ENCODE measurements at places on chromosomes 4 and X.
A peak's percentile ranks its signal among the peaks of the same experiment; 100 is the strongest.

DNA sequence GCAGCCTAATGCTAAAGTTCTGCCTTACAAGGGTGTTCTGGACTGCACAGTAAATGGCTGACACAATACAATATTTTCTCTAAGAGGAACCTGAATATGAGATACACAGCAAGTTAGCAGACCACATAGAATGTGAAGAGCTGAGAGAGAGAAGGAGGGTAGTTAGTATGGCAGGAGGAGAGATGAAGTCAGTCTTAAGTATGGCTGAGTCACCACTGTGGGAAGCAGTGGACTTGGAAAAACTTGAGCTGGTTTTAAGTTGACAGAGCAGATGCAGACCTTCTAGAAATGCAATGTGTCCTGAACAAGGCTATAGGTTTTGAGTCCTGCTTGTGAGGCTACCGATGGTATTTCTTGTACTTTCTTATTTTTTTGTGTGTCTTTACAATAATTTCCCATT is 172.5 kb downstream of the SH2D1A start:
- DNase-seq = peak; percentile 1

- DNase-seq = no peak
Observed at GRCh38 chrX:19800821-19801374, 86.5 kb downstream of the SH3KBP1 start.

- no peak for DNase-seq
Observed at GRCh38 chr4:41791557-41791956, 43.0 kb upstream of the PHOX2B start.

- no peak for DNase-seq
Observed at GRCh38 chr4:8835521-8836365, 35.9 kb downstream of the HMX1 start.

GRCh38 chr4:163191999-163192398 is 25.3 kb upstream of the NAF1 start:
- DNase-seq = peak; percentile 2

DNA sequence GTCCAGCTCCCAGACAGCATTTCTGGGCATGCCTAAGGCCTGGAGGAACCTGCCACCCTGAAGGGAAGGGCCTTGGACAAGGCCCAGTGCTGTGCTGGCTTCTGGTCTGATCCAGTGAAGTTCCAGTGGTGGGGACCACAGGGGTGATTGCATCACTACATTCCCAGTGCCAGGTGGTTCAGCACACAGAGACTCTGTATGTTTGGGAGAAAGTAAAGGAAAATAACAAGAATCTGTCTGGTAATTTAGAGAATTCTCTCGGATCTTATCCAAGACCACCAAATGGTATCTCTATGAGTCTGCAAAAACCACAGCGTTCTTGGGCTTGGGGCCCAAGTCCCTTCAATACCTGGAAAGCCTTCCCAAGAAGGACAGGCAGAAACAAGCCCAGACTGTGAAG is 131.8 kb upstream of the MAD2L1 start:
- no peak for DNase-seq

- DNase-seq = no peak
Observed at GRCh38 chr4:124487651-124488050, 224.9 kb downstream of the ANKRD50 start.

- DNase-seq = no peak
Observed at GRCh38 chr4:53682196-53682595, 90.9 kb upstream of the LNX1 start.

DNA sequence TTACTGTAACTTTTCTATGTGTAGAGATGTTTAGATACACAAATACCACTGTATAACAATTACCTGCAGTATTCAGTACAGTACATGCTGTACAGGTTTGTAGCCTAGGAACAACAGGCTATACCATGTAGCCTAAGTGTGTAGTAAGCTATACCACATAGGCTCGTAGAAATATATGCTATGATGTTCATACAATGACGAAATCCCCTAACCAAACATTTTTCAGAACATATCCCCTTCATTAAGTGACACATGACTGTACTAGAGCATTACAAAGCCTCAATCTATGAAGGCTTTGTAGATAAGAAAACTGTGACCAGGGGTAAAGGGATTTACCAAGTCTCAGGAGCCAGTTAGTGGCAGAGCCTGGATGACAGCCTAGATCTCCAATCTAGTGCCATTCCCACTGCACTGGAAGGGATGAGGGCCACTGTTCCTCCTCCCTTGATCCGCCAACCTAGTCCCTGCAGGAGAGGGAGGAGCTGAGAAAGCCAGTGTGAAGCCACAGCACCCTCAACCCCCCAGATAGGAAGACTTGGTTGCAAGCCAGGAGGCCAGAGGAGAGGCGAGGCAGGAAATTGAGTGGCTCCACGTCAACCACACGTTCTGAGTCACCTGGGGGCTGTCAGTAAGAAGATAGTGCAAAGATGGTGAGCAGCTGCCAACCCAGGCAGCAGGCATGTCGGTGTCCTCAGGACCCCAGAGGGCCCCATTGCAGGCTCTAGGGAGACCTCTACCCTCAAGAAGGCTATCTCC is 227.7 kb downstream of the BCOR start:
- DNase-seq = peak; percentile 22

DNA sequence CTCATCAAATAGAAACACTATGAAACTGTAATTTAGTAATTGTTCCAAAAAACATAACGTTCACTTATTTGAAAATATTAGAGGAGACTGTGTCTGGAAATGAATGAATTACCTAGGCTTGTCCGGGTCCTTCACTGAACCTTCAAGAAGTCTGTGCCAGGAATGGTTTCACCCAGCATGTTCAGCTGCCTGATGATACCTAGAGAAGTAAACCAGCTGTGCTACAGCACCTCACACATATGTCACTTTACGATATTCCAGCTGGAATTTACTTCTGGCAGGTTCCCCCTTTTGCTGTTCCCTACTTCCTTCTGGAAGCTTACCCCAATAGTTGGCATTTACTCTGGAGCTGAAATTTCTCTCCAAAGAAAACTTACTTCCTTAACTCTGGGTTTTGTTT is 906.5 kb downstream of the FAT4 start:
- no peak for DNase-seq

GRCh38 chr4:40377512-40378365 is 42.6 kb downstream of the CHRNA9 start:
- DNase-seq = no peak

DNA sequence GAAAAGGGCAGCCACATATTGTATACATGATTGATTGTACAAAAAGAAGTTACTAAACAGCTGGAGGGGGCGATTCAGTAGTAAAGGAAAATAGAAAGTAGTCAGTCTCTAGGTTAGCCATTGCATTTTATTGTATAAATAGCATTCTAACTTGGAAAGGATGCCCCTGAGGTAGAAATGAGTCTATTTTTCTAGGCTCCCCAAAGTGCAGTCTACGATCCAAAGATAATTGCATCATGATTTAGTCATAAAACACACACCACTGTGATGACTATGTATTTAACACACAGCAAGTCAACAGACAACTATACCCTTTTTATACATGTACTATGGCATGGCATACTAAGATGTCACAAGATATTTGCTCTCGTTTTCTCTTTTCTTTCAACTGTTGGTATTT is 204.9 kb downstream of the APBB2 start:
- DNase-seq = no peak

DNA sequence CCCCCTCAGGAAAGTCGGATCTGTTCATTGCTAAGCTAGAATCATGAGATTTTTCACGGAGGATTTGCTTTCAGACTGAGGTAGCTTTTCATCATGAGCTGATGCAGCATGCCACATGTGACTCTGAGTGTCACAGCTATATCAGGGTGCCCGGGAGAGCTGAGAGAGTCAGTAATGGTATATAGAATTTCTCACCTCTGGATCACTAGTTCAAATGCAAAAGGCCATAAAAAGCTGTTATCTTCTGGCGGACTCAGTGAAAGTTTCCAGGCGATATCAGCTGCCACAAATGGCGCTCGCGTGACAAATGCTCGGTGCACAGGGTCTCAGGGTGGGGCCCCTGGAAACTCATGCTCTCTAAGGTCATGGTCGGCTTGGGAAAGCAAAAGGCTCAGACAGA is 150.1 kb downstream of the DHX15 start:
- DNase-seq = no peak

DNA sequence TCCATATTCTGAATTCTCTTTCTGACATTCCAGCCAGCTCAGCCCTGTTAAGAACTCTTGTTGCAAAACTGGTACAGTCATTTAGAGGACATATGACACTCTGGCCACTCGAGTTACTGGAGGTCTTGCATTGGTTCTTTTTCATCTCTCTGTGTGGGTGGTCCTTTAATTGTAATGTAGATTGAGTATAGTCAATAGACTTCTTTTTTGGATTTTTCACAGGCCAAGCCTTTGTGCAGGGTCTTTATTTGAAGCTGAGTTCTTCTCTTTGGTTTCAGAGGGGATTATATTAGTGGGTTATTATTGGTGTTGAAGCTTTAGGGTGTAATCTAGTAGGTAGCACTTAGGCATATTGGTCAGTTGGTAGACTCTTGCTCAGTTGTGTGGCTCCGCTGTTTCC is 118.0 kb upstream of the GIMD1 start:
- no peak for DNase-seq

GRCh38 chr4:8410641-8411271 is 29.8 kb downstream of the ACOX3 start:
- peak; percentile 76 for DNase-seq

Data from ACHN (cell line).